NCI-H1105 (cell line): ENCODE measurements at places on chromosomes 16 and 17.

- no peak for DNase-seq
Measured at GRCh38 chr16:78134944-78135619, 35.6 kb downstream of the WWOX start.

GRCh38 chr16:52193441-52193840 is 353.5 kb downstream of the TOX3 start:
- DNase-seq: no peak

DNA sequence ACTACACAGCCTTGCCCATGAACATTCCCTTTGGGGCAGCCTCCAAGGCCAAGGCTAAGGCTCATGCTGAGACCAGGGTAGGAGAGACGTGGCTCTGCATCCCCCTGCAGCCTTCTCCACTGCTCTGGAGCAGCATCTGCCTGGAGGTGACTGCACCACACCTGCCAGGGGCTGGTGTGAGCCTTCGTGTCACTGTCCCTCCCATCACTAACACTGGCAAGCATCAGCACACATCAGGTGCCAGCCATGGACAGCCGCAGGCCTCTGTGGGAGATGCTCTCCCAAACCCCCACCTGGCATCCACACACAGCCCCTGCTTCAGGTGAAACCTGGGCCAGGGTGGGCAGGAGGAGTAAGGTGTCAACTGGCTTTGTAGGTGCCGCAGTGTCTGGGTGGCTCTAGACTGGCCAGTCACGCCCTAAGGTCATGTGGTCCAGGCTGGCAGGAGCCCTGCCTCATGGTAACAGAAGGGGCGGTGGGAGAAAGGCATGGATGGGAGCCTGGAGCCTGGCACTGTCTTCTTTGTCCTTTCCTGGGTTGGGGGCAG is 18.1 kb upstream of the MTSS2 start:
- no peak for DNase-seq

GRCh38 chr16:89969741-89970410 is 21.3 kb downstream of the DEF8 start:
- no peak for DNase-seq

GRCh38 chr17:81465910-81466309 is 46.7 kb downstream of the ACTG1 start:
- DNase-seq: no peak

GRCh38 chr17:48671697-48672171 is 45.6 kb upstream of the HOXB9 start:
- peak; percentile 25 for DNase-seq

- DNase-seq: no peak
Measured at GRCh38 chr16:75152635-75153034, 4.3 kb downstream of the ZFP1 start.

DNA sequence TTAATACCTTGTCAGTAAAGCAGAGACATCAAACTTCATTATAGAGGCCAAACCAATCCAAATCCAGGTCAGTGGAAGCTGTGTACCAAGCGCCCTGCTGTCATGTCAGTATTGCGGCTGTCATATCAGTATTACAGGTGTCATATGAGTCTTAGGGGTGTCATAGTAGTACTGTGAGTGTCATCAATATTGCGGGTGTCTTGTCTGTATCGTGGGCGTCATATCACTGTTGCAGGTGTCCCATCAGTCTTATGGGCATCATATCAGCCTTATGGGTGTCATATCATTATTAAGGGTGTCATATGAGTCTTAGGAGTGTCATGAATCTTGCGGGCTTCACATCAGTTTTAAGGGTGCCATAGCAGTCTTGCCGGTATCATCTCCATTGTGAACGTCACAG is 6.0 kb upstream of the PRDM7 start:
- no peak for DNase-seq

- no peak for DNase-seq
Measured at GRCh38 chr17:21774263-21774662, 81.9 kb downstream of the KCNJ18 start.

DNA sequence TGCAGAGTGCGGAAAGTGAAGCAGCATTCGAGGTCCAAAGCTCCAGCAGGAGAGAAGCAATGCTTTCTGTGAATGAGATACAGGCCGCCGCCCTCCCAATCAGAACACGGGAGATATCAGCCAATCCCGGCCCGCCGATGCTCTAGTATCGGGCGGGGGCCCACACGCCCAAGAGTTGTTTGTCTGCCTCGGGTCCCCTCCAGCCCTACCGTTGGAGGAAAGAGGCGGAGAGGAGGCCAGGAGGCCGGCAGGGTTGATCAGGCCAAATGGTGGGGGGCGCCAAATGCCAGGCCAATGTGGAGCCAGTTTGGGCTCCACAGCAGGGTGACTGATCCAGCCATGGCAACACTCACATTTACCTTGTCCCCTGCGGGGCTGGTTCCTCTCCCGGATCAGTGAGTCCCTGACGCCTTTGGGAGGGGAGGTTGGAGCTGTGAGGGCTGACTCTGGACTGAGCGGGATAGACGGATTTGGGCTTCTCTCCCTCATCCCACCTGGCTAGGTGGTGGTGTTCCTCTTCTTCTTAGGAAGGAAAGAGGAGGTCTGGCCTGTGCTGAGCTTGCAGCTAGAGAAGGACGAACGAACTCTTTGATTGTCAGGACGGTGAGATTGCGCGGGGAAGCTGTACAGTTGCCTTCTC is 10.4 kb upstream of the CUEDC1 start:
- no peak for DNase-seq

GRCh38 chr17:21039839-21040575 is 2.8 kb downstream of the USP22 start:
- DNase-seq: peak; percentile 41

- no peak for DNase-seq
Measured at GRCh38 chr17:81417049-81417878, 22.0 kb downstream of the BAHCC1 start.

DNA sequence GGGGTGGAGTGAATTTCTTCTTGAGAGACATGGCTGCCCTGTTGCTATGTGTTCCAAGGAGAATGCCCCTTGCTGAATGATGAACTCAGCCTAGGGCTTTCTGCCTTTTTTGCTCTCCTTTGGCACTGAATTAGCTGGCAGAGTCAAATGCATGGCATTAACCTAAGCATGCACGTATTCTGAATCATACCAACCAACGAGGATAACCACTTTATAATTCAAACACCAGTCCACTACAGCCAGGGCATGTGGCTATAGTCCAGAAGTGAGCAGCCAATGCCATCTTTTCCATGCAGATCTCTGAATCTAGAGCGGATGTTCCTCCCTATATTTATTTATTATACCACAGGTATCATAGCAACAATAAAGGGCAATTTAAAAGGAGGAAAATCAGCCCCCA is 15.7 kb downstream of the TMIGD1 start:
- DNase-seq: no peak

- no peak for DNase-seq
Measured at GRCh38 chr17:15890279-15890892, 54.5 kb upstream of the ADORA2B start.

DNA sequence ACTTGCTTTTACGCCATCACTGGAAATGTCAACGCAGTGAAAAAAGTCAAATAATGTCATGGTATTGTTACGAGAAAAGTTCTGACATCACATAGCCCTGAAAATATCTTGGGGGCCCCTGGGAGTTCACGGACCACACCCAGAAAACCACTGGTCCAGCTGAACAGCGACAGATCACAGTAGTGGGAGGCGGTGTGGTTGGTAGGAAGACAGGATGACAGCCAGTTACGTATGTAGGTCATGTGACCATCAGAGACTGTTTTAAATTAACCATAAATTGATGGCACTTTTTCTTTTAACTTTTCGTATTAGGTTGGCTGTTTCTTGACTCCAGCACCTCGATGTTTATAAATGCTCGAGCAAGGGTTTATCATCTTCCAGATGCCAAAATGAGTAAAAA is 11.9 kb downstream of the ERCC4 start:
- DNase-seq: no peak

- DNase-seq: no peak
Measured at GRCh38 chr17:58271216-58271931, 9.4 kb downstream of the MPO start.

DNA sequence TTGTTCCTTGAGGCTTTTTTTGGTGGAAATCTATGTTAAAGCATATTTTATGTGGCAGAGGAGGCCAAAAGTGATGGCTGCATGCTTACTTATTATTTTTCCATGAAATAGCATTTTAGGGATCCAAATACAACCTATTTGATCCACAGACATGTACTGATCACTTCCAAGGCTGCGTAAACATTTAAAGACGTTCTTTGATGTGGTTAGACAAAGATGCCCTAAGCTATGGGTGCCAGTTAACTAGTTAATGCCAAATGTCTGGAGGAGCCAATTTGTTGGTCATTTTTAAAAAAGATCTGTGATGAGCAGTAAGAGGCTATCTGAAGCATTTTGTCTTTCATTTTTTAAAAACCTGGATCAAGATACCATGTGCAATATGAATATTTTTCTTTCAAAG is 17.3 kb upstream of the PRKCA start:
- DNase-seq: no peak

DNA sequence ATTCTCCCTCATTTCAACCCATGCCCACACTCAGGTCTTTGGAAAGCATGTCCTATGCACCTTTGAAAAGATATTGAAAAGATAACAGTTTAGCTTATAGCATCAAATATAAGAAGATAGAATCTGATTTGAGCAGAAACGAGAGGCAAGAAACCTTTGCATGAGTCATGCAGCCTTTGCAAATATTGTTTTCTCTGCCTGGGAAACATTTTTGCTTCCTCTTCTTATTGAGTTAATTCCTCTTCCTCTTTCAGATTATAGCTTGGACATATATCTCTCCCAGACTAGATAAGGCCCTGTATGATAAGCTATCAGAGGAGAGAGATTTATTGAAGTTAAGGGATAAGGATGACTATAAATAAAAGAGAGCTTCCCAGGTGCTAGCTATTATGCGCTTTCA is 46.1 kb upstream of the KCNJ2 start:
- DNase-seq: no peak
